ENCODE measurements at places on chromosomes 4 and X.

- DNase-seq, result no peak
Observed at GRCh38 chrX:12672367-12673106, 118.7 kb upstream of the PRPS2 start.

GRCh38 chr4:182141061-182141460 lies 102.1 kb upstream of the TENM3 start:
- DNase-seq, result no peak

GRCh38 chrX:39758791-39759525 lies 338.8 kb downstream of the BCOR start:
- DNase-seq, result no peak

- no peak for DNase-seq
Observed at GRCh38 chr4:127578967-127579366, 53.8 kb upstream of the INTU start.

DNA sequence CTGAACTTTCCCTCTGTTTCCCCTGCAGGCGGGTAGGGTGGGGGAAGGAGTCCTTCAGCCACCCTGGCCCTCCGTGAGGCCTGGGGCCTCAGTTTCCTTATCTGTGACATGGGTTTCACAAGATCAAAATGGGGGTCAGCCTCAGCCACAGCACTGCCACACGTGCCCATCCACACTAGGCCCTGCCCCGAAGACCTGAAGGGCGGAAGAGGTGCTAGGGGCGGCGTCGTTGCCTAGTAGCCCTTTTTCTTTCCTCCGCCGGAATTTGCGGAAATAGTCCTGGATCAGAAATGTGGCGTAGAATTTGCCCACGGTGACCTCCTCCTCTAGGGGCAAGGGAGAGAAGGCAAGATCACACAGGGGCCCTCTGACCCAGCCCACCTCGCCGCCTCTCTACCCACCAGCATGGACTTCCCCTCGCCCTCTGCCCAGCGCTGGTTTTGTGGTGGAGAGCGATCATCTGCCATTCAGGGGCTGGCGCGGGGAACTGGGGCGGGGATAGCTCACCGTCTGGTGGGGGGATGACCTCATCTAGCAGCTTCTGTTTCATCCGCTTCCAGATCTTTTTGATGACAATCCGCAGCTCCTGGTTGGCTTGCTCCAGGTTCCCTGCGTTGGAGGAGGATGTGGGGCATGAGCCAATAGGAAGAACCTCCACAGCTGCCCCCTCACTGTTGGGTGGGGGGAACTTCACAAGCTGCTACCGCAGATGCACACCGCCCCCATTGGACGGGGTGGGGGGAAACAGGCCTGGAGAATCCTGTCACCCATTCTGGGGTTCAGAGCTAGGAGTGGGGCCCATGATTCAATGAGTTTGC lies 9.7 kb upstream of the SYP start:
- DNase-seq, result no peak

DNA sequence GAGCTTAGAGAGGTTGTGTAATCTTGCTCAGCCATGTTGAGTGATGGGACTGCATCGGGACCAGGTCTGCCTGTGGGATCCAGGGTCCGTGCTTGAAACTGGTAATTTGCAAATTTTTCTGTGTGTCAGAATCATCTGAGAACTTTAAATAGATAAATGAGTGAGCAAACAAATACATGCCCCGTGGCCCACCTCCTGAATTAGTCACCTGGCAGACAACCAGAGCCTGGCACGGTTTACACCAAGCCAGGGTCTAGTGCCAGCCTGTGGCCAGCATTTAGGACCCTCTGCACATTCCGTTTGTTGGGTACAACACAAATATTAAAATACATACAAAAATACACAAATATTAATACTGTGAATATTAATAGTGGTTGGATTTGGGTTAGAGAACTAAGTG lies 90.6 kb upstream of the STOX2 start:
- DNase-seq, result no peak

DNA sequence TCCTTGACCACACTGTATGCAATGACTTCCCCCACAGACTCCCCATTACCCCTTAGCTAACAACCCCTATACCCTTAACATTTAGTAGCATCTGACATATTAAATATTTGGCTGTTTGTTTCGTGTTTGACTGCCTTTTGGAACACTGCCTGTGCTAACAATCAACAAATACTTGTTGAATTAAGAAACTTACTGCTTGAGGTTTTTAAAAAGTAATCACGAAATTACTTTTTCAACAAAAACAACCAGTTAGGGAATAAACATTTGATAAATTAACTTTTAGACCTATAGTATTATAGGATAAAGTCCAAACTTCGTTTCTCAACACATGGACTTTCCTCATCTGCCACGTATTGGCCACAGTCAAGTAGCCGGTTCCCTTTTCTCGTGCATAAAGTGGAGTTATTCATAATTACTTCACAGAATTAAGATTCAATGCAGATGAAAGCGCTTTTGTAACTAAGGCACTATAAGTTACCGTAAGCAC lies 555 bp upstream of the ELMOD2 start:
- no peak for DNase-seq

- no peak for DNase-seq
Observed at GRCh38 chr4:1511441-1512041, 105.3 kb upstream of the NKX1-1 start.

DNA sequence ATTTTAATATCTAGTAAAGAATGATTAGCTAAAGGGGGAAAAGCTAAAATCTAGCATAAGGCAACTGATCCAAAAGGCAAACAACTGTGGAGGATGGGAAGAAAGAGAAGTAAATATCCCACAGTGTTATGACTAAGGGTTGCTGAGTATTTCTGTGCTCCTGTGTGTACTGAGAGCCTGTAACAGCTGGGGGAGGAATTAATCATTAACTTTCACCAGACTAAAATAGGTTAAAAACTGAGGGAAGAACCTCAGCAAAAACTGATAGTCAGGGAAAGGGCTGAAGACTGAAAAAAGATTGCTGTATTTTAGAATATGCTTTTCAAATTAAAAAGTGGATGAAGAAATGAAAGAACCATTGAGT lies 365.9 kb downstream of the CXXC4 start:
- no peak for DNase-seq

- DNase-seq, result no peak
Observed at GRCh38 chr4:153364061-153364460, 19.6 kb downstream of the MND1 start.

DNA sequence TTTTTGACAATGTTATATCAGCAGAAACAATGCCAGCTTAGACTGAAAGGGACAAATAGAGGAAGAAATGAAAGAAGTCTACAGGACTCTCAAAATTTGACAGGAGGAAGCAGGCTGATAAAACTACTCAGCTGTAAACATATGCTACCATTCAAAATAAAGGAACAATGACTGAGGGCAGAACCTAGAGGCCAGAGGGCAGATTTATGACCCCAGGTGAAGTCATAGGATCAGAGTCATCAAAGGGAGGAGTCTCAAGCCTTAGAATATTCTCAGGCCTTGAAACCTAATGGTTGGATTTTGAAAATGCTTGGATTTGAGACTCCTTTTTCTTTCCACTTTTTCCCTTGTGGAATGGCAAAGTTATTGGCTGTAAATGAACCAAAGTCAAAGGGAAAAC lies 17.0 kb upstream of the SYTL5 start:
- no peak for DNase-seq

DNA sequence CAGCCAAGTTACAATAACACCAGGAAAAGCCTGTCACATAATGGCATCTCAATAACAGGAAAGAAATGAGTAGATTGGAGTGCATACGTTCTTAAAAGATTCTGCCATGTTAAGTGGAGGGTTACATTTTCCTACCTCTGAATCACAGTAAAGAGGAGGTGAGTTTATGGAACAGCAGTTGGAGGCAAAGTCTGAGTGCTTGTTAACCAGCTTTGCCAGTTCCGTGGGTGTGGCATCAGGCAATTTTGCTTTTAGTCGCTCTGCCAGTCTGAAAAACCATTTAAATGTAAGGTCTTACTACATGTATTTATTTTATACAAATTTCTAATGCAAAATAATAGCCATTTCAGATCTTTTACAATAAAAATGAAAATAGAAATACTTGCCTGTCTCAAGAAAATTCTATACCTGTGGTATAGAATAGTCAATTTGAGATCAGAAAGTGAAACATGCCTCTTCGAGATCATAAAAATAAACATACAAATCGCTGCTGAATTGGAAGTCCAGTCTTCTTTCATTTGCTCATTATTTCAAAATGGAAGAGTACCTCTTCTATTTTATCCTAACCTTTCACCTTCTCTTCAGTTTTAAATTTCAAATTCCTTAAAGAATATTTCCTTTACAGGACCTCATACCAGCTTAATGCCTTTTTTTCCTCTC lies 31.4 kb downstream of the GC start:
- DNase-seq, result no peak

- DNase-seq, result no peak
Observed at GRCh38 chr4:53060278-53060677, 198.2 kb downstream of the RASL11B start.

DNA sequence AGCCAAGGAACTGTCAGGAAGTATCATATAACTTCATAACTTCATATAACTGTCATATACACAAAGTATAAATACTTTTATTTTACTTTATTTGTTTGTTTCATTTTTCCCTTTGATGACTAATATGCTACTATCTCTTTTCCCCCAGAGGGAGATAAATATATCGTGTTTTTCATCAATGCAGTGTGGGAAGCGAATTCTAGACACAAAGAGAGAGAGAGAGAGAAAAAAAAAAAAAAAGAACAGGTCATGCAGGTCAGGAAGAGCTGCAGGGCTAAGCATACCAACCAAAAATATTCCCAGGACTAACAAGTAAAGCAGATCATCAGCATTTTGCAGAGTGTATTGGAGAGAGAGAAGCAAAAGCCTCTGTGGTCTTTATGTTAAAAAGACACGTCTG lies 1849.2 kb downstream of the STIM2 start:
- no peak for DNase-seq

DNA sequence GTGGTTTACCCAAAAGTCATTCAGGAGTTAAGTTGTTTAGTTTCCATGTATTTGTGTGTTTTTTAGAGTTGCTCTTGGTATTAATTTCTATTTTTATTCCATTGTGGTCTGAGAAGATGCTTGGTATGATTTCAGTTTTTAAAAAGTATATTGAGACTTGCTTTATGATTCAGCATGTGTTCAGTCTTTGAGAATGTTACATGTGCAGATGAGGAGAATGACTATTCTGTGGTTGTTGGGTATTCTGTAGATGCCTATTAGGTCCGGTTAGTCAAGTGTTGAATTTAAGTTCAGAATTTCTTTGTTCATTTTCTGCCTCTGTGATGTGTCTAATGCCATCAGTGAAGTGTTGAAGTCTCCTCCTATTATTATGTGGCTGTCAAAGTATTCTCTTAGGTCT lies 249.4 kb downstream of the ARHGAP10 start:
- DNase-seq, result no peak

- no peak for DNase-seq
Observed at GRCh38 chr4:75497133-75497532, 17.1 kb downstream of the RCHY1 start.

DNA sequence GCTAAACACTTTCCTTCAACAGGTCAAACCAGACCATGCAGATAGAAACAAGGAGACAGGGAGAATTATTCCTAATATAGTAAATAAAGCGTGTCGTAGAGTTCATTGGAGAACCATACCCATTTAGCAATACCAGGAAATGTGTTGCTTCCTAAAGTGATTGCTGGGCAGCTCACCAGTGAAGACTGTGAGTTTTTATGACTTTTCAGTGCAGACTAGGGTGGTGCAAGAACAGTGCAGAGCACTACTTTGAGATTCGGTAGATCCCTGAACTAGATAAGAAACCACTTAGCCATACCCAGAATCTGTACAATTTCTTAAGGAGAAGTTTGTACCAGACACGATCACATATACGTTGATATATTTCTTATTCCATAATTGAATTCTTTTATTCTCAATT lies 87.4 kb downstream of the EMCN start:
- no peak for DNase-seq

DNA sequence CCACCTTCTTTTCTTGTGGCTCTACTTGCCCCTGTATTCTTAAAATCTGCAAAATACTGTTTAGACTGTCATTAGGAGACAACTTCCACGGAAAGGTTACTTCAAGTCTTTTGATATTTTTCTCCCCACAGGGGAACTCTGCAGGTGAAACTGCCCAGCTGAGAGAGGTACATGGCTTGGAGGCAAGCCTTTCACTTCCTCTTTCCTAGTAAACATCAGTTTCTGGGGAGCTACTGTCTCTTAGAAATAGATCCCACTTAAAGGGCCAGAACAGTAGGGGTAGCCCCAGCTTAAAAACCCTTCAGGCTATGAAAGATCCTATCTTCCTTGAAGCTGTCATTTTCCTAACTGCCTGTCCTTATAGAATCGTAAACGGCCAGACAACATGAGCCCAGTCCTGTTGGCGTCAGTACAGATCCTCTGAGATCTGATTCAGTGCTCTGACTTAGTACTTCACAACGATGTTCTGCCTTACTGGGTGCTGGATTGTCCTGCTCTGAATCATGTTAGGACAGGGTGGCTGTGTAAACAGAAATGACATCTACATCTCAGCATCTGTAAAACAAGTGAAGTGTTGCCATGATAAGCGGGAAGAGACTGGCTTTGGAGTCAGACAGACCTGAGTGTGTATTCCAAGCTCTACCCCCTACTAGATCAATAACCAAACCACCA lies 102.1 kb downstream of the ITIH6 start:
- no peak for DNase-seq

GRCh38 chr4:39263895-39264294 lies 81.6 kb downstream of the WDR19 start:
- DNase-seq, result no peak

DNA sequence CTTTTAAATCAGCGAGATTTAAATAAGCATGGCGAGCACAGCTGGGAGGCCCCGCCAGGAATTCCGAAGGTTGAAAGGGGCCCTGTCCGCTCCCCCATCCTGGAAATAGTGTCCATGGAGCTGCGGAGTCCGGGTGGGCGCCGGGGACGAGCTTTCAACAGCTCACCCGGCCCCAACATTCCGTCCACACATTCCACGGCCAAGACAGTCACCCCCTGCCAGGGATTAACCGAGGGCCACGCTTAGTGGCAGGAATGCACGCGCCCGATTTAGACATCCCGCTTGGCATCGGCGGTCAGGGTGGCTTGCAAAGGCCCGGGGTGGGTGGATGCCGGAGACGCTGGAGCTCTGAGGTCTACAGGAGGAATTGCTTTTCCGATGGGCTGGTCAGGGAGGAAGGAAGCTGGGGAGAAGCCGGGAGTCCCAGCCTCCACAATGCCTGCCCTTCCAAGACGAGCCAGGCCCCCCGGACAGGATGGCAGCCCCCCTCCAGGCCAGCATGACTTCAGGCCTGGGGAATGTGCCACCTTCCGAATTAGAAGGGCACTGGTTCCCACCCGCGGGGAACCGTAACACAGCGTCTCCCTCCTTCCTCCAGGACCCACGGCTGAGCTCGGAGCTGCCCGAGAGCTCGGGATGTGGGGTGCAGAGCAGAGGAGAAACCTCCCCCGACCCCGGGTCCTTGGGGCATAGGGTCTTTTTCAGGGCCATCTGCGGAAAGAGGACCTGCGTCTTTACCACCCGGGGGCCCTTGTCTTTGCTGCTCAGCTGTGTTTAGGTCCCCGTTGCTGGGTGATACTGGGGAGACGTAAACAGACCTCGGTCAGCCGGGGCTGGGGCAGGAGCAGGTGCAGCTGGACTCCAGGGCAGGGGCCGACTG lies 26.9 kb upstream of the PPP2R3B start:
- DNase-seq, result no peak

- no peak for DNase-seq
Observed at GRCh38 chr4:183797445-183798300, 107.4 kb upstream of the STOX2 start.
